ENCODE measurements at places on chromosomes 4 and X.
A peak's percentile ranks its signal among the peaks of the same experiment; 100 is the strongest.

DNA sequence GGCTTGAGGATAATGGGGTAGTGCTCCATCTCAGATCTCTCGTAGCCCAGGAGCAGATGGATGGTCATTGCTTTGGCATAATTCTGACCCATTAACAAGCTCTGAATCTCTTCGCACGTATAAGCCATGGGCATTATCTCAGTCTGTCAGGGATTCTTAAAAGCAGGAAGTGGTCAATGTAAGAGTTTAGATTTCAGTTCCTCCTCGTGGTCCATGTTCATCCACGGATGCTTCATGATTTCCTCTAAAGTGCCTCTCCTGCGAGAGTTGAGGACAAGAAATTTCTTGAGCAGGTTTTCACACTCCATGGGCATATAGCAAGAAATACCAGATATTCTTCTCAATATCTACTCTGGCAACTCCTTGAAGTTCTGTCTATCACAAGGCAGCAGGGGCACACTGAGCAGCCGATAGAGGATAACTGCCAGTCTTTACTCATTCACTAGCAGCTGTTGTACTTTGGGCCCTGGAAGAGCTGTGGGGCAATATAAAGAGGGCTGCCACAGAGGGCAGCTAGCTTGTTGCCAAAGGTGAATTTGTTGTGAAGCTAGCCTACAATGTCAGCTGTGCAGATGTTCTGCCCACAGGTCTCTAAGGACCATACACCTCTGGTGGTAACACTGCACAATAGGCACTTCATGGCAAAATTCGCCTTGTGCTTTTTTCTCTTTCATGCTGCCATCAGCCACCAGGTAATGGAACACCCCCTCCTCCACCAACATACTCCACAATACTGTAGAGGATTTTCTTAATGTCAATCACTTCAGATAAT is 52.0 kb upstream of the WDR17 start:
- no peak for DNase-seq

- peak; percentile 3 for DNase-seq
Observed at GRCh38 chrX:1389181-1389992, 2.5 kb downstream of the SLC25A6 start.

DNA sequence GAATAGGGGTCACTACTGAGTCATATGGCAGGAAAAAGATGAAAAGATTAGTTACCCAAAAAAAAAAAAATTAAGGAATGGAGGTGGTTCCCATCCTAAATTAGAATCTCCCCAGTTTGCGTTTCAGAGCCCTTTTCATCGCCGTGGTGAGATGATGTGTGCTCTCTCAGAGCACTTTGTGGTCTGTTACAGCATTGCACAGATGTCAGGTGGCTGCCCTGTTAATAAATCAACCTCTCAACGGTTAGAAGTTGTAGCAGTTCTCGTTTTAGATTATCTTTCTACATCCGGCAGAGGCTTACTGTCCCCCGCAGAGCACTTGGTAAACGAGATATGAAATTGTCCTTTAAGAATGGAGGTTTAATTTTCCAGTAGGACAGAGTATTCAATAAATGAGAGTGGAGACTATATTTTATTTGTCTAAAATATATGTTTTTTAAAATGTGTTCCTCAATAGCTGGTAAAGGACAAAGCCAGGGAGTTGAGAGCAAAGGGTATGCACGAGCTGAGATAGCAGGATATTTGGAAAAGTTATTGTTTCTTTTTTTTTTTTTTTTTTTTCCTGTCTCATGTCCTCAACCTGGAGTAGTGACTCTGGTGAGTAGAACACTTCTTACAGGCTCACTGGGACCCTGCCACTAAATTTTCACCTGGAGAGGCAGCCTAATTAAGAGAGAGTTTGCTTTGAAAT is 26.9 kb downstream of the AFF1 start:
- no peak for DNase-seq

- no peak for DNase-seq
Observed at GRCh38 chr4:186623546-186623945, 68.2 kb upstream of the MTNR1A start.

GRCh38 chrX:138011468-138011867 is 445.5 kb downstream of the ZIC3 start:
- DNase-seq, result no peak

DNA sequence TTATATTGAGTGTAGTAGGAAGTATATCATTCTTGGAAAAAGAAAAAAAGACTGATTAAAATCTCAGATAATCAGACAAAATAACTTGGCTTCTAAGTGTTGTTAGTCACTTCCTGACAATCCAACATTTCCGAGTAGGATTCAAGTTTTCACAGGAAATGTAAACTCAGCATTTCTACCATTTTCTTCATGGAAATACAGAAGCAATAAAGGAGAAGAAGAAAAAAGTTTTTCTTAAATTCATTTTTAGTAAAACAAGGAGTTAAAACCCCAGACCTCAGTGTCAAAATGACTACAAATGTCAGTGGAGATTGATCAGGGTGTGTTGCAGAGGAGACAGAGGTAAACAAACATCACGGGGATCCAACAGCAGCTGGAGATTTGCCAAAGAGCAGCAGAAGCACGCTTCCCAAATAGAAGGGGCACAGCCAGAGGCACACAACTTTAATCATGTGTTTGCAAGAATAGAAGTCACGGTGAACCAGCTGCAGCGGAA is 129.3 kb upstream of the FAM9B start:
- peak; percentile 39 for DNase-seq

DNA sequence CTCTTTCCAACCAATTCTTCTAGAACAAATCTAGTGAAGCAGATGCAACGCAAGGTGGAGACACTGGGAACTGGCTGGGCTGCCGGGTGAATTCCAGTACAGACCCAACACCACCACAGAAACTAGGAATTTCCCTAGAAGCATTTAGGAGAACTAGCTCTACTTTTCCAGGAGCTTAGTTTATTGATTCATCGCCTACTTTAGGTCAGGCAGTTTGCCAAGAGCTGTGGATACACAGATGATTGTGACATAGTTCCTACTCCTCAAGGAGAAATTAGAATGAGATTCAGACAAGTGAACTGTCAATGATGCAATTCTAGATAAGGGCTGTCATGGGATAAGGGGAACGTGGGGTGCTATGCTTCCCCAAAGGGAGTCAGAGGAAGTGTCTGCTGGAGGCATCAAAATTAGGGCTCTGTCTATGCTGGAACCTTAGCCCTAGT is 350.0 kb downstream of the CAMK2D start:
- DNase-seq, result no peak

- no peak for DNase-seq
Observed at GRCh38 chr4:106530024-106530361, 161.4 kb upstream of the GIMD1 start.

- DNase-seq, result no peak
Observed at GRCh38 chrX:96611619-96612362, 72.9 kb upstream of the DIAPH2 start.

DNA sequence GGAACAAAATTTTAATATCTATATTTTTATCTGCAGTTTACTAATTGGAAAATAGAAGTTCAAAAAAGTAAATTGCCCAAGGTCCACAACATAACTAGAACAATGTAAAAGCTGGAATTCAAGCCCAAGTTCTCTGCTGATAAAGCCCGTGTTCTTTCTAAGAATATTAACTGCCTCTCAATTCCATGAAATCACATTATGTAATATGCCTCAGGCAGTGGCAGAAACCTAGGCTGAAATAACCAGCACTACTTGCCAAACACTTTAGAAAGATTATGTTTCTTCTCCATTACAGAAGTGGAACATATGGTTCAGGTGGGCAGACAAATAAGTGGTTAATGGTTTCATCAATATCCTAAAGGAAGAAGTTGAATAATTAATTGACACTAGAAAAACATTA is 56.7 kb upstream of the ADGRL3 start:
- DNase-seq, result no peak

- DNase-seq, result no peak
Observed at GRCh38 chr4:142353149-142353738, 492.9 kb downstream of the INPP4B start.

- no peak for DNase-seq
Observed at GRCh38 chr4:52836678-52837077, 25.4 kb upstream of the RASL11B start.

DNA sequence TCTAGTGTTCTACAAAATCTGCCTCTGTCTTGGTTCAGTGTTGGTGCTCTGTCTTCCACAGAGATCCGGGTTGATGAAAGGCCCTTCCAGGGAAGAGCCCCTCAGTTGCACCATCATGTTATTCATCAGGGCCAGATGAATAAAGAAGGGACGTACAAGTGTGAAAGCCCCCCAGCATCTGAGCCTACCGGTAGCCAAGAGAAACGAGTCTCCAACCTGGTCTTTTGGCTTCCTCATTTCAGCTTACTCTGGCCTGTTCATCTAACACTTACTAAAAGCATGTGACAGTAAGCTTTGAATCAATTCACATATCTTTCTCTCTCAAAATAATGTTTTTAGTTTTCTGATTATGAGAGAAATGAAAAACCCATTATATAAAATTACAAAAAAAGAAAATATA is 19.2 kb downstream of the MEPE start:
- no peak for DNase-seq

DNA sequence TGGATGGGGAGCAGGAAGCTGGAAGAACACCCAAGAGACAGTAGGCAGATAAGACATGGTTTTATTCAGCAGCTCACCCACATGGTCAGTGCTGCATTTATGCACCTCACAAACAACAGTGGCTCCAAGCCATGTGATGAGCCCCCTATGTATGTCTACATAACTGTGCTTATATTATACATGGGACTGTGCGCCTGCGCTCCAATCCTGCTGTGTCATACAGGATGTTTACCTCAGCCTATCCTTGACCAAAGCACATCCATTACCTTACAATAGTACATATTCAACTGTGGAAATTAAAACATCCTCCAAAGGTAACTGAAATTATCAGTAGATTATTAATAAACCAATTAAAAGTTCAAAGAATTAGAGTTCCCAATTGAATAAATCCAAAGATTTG is 44.1 kb upstream of the SGMS2 start:
- peak; percentile 13 for DNase-seq

- DNase-seq, result no peak
Observed at GRCh38 chrX:97504431-97504830, 620.7 kb downstream of the RPA4 start.

DNA sequence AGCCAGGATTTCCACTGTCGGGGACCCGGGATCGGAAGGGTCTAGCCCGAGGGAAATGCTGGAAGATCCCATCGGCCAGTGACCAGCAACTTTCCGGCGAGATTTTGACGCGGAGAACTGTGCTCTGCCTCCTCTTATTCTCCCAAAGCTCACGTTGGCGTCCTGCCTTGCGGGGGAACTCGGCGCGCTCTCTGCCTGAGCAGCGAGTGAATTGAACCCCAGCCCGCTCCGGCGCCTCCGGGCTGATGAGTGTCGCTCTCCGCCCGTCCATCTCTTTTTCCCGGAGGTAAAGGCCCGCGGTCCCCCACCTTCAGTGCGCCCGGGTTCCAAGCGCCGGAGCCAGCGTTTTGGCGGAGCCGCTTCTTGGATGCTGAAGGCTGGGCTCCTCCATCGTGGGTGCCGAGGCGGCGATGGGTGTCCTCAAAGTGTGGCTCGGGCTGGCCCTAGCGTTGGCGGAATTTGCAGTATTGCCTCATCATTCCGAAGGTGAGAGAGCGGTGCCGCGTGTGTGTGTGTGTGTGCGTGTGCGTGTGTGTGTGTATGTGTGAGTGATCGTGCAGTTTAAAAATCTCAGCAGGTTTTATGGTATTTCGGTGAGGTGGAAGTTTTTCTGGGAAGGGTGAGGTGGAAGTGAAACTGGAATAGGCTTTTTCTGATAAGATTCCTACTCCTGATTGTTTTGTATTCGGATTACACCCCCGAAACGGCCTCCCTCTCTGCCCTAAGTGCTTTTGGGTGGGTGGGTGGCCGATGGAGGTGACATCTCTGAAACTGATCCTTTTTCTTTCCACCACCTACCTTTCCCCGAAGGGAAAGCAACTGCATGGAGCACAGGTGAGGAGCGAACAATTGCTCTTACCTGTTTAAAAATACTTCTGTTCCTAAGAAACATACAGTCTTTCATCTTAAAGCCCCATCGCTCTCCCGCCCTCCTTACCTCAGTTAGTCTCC is 752 bp downstream of the FRAS1 start:
- DNase-seq, result peak; percentile 69

- DNase-seq, result peak; percentile 37
Observed at GRCh38 chr4:119490335-119490734, 138.3 kb downstream of the PDE5A start.

GRCh38 chrX:11589641-11590040 is 76.1 kb downstream of the ARHGAP6 start:
- DNase-seq, result peak; percentile 60

- DNase-seq, result no peak
Observed at GRCh38 chr4:123990310-123990870, 593.8 kb downstream of the SPRY1 start.

DNA sequence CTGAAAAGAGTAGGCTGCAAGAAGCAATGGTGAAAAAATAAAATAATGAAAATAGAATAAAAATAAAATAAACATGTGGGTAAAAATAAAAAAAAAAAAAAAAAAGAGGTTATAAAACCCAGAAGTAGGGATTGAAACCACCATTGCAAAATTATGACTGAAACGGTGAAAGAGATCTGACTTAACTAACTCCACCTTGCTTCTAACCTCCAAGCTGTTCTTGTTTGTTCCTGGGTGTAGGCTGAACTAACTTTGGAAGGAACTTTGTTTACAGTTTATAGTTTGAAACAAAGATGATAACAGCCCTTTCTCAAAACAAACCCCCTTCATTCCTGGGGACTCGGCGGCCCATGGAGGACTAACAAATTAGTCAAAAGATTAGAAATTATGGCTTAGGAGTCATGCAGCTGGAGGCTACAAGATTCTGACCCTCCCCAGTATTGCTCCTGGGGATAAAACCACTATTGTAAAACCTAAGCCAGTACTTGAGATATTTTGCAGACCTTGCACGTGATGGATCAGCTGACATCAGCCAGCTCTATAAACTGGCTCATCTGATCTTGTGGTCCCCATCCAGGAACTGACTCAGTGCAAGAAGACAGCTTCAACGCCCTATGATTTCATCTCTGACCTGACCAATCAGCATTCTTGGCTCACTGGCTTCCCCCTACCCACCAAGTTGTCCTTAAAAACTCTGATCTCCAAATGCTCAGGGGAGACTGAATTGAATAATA is 30.4 kb downstream of the DDX60L start:
- DNase-seq, result peak; percentile 22

DNA sequence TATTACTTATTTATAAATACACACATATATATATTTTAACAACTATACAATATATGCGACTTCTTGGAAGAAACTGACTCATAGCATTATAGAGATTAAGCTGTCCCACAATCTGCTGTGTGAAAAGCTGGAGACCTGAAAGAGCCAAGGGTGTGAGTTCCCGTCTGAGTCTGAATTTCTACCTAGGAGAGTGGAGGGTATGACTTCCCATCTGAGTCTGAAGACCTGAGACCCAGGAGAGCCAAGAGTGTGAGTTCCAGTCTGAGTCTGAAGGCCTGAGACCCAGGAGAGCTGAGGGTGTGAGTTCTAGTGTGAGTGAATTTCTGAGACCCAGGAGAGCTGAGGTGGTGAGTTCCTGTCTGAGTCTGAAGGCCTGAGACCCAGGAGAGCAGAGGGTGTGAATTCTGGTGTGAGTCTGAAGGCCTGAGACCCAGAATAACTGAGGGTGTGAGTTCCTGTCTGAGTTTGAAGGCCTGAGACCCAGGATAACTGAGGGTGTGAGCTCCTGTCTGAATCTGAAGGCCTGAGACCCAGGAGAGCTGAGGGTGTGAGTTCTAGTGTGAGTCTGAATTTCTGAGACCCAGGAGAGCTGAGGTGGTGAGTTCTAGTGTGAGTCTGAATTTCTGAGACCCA is 8.9 kb upstream of the P2RY8 start:
- DNase-seq, result no peak

GRCh38 chr4:25439918-25440477 is 62.9 kb downstream of the ANAPC4 start:
- peak; percentile 76 for DNase-seq
